ENCODE measurements at places on chromosomes 5 and 9.

- no peak for DNase-seq
These were observed 20.5 kb downstream of the ADRB2 start for GRCh38 chr5:148846930-148847329.

- DNase-seq: no peak
These were observed 150.0 kb downstream of the TLE1 start for GRCh38 chr9:81539317-81539716.

GRCh38 chr9:123401879-123402513, 46.0 kb downstream of the CRB2 start:
- no peak for DNase-seq

DNA sequence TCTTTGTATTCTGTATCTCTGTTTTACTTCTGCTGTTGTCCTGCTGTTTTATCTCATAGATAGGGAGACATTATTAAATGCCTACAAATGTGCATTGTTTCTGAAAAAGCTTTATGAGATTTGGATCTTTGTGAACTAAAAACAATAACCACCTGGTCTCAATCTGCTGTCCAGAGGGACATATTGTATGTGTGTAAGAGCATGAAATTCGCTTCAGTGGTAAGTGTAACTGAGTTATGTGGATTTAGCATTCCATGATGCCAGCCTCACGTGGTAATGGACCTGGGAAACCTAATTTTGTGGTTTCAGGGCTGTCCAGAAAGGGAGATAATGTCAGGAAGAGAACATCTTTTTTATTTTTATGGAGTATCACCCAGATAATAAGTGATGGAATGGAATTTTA, 119.3 kb downstream of the GDNF start:
- DNase-seq: no peak

DNA sequence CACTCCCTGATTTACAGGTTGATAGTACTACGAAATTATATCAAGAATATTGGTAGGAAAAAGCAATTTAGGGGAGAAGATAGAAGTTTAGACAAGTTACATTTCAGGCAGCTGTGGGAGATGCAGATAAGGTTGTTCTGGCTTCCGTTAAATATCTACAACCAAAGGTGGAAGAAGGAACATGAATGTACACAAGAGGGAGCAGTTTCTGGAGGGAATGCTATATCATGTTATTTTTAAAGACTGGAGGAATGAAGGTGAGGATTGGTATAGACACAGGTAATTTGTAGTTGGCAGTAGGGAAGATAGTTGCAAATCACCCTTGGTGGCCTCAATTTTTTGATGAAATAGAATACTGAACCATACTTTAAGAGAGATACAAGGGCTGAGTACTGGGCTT, 187.3 kb upstream of the NMUR2 start:
- no peak for DNase-seq

GRCh38 chr5:140497897-140498296, 49.6 kb upstream of the EIF4EBP3 start:
- DNase-seq: no peak
